ENCODE measurements at places on chromosomes 4 and X. TPM values are rescaled to one million over a fixed set of nuclear protein-coding genes. Genes with fewer than 3 reads are reported as not detected.

Gene EFHC2
- 6.2 TPM for total RNA-seq

Gene STOX2
- total RNA-seq, result 14.9 TPM

Gene GABRQ
- total RNA-seq, result 9.1 TPM

Gene RBBP7
- total RNA-seq, result 88.0 TPM

Gene ERCC6L
- total RNA-seq, result 0.59 TPM

Gene CT47B1
- total RNA-seq, result 2.7 TPM

Measured in prostate gland (tissue), 2 donors.